GM03348 (cell line): ENCODE measurements at places on chromosomes 1 and 21.

DNA sequence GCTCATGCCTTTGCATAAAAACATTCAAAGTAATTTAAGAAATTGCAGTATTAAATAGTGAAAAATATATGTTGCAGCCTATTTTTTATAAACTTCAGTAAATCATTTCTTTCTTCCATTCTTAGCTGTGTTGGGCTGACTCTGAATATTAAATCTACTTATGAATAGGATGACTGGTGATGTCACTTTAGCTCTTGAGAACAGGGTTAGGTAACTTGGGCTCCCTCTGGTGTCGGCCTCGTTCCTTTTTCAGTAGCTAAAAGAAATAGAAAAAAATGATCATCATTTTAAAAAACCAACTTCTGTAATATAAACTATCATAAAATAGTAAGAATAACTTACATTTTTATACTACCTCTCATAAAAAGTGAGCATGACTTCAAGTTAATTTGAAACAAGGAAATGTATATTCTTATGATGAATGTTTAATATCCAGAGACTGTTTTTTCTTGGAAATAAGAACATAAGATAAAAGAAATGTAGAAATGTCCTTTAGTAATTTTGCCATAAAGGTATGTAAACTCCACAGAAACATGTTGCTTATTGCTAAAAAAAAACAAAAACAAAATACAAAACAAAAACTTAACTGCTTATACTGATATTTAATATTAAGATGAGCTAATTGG, 26.8 kb upstream of the NCAM2 start:
- peak; percentile 78 for DNase-seq

DNA sequence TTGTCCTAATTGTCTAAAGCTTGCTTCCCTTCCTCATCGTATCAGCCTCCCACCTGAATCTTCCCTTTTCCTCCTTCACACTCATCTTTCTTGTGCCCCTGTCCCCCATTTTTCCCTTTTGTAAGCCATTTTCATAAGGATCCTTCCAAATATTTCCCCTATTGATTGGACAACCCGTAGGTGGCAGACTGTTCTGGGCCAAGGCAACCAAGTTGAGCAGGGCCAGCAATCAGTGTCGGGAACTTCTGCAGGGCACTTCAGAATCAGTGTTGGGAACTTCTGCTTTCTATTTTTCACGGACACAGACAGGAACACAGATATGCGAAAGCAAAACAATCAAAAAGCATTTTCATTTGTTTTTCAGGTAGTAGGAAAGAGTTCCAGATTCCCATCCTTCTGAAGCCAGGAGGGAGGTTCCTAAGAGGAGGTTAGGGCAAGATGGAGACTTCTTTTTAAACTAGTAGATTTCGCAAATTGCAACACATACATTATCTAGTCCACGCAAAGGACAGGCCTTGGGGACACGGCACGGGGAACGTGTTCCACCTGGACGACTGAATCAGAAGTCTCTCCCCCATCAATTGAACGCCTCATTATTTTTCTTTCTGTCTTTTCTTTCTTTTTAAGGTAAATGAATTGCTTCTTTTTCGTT, 691 bp upstream of the MPZL1 start:
- DNase-seq = peak; percentile 64

DNA sequence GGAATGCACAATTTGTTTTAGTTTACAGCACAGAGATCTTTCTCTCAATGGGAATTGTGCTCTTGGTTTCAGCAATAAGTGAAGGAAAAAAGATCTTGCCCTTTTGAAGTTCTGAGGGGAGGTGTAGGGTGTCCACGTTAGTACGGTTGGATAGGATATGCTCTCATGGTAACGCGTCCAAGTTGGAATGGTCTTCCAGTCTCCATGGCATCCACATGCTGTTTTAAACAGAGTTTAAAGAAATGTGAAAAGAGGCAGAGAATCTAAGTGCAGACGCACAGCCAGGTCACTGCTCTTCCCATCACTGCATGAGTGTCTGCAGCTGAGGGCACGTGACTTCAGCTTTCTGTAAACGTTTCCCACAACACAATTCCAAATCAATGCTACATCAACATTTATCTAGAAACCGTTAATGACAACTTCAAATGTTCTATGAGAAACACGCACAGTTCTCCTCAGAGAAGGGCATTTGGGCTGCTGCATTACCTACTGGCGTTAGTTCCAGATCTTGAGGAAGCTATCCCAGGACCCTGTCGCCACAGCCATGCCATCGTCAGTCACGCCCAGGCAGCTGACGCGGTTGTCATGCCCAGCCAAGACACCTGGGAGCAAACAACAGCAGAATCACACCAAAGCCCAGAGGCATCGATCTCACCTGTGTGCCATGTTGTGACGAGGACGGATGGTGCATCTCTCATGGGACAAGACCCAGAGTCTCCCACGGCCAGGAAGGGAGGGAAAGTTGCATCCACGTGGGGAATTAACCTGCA, 8.8 kb upstream of the NADK start:
- DNase-seq = no peak

GRCh38 chr1:43747736-43748135, 40.4 kb downstream of the ST3GAL3 start:
- no peak for DNase-seq

GRCh38 chr1:44512313-44512885, 107.3 kb downstream of the RNF220 start:
- DNase-seq = no peak

GRCh38 chr1:4778056-4778455, 123.6 kb downstream of the AJAP1 start:
- no peak for DNase-seq

GRCh38 chr1:168572633-168573032, 3.8 kb upstream of the XCL1 start:
- no peak for DNase-seq

DNA sequence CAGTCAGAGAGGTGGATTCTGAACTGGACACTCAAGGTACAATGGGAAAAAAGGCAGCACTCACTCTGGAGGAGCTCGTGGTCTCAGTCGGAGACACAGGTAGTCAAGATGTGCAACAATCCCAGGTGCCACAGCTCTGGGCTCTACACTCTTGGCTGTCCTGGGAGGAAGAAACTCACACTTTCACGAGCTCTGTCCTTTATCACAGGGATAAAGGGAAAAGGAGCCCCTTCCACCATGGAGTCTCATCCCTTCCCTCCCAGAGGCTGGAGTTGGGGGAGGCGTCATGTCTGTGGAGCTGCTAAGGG, 20.3 kb downstream of the CDK18 start:
- DNase-seq = no peak

GRCh38 chr1:172960019-172960418, 90.7 kb downstream of the TNFSF18 start:
- DNase-seq = no peak

- peak; percentile 72 for DNase-seq
Measured at GRCh38 chr1:74733604-74734484, 892 bp downstream of the TYW3 start.

DNA sequence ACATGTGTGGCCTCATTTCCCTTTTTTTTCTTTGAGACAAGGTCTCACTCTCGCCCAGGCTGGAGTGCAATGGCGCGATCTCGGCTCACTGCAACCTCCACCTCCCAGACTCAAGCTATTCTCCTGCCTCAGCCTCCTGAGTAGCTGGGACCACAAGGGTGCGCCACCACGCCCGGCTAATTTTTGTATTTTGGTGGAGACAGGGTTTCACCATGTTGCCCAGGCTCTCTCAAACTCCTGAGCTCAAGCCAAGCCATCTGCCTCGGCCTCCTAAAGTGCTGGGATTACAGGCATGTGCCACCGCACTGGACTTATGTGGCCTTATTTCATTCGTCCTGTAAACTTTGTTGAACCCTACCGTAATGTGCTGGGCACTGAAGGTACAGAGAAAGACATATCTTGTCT, 569 bp upstream of the WARS2 start:
- no peak for DNase-seq

- no peak for DNase-seq
Measured at GRCh38 chr1:193222056-193222615, 35.7 kb upstream of the B3GALT2 start.

- no peak for DNase-seq
Measured at GRCh38 chr1:23027352-23027907, 8.2 kb downstream of the KDM1A start.

GRCh38 chr21:45554477-45555175, 12.4 kb upstream of the SLC19A1 start:
- peak; percentile 94 for DNase-seq

DNA sequence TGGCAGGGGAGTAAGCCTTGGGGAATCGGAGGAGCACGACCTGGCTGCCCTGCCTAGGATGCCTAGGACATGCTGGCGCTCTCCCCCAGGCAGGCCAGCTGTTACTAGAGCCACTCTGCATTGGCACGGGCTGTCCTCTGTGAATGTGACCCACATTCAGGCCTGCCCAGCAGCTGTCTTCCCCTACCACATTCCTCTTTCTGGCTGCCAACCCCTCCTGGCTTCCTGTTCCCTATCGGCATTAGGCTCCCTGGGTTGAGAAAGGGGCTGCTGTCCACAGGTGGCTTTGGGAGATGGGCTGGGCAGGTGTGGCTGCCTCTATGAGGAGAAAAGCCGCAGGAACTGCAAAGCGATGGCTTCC, 2.3 kb upstream of the NFASC start:
- DNase-seq = no peak

GRCh38 chr1:160400646-160401486, 502 bp downstream of the VANGL2 start:
- no peak for DNase-seq

GRCh38 chr1:242004751-242005495, 6.0 kb upstream of the MAP1LC3C start:
- DNase-seq = peak; percentile 52

DNA sequence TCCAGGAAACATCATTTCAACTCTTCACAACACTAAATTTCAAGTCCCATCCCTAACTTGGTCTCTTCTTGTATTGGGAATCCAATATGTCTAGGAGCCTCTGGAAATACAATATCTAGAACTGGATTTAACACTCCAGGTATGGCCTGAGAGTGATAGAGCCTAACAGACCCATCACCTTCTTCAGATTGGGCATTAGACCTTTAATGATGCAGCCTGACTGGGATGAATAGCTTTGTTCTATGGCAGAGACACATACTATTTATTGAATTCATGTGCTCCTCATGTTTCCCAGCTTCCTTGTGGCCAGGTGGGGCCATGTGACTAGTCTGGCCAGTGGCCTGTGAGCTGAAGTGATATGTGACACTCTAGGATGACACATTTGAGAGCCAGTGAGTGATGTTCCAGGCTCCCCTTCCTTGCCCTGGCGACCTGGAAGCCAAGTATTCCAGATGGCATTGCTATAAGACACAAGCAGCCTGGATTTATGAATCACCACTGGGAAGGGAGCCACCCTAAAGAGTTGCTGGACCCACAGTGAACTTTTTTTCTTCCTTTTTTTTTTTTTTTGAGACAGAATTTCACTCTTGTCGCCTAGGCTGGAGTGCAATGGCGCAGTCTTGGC, 31.0 kb upstream of the POU3F1 start:
- DNase-seq = no peak

DNA sequence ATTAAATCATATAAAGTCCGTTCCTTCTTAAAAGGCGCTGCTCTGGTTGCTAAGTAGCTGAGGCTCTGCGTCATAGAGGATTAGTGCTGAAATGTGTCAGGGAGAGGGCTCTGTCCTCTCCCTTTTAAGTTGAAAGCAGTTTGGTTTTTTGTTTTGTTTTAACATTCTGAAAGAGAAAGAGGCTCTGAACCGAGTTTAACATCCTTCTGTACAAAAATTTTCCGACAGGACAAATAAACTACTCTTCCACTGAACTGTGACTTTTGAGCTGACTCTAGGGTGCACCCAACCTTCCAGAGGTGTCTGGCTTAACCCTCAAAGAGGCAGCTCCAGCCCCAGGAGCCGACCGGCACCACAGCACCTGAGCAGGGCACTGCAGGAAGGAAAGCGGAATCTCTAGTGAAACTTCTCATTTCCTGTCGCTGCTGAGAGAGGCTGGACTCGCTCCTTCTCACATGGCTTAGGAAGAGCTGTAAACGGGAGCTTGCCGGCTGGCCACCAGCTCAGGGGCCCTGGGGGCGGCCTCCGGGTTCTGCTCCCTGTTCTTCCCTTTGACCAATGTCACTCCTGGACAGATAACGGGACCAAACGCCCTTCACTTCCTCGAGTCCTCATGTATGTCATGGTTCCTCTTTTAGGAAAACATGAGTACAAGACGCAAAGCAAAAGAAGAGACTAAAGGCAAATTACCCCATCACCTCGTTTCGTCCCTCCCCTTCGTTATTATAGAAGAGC, 1.2 kb downstream of the VAV3 start:
- DNase-seq = peak; percentile 12

DNA sequence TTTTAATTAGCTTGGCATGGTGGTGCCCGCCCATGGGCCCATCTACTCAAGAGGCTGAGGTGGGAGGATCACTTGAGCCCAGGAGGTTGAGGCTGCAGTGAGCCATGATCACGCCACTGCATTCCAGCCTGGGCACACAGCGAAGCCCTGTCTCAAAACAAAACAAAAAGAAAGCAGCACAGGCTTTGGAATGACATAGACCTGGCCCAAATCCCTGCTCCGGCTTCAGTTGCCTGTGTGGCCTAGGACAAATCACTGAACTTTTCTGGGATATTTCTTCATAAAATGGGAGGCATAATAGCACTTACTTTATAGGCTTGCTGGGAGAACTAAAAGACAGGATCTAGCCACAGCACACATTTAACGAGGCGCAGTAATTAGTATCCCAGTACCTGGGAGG, 2.4 kb downstream of the PEAR1 start:
- no peak for DNase-seq

DNA sequence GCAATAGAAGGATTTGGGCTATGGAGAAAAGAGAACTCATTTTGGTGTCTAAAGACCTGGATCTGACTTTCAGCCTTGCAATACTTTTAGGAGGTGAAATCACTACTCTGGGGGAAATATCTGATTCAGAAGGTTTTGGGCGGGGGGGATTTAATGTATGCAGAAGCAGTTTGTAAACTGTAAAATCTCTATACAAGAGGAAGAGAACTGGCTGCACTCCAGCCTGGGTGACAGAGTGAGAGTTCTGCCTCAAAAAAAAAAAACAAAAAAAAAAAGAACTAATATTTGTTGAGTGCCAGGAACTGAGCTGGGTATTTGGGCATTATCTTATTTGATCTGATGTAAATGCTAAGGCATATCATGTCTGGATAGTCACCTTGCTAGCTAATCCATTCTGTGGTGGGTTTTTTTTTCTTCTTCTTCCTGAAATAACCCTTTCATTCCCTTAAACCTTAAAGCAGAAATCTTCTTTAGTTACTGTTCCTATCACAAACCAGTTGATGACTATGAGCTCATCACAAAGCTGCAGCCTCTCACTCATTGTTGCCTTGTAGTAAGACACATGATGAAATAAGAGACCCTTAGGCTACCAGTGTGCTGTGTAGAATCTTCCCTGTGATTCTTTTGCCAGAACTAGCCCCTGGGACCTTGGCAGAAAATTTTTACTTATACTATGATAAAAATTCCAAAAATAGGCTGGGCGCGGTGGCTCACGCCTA, 35.6 kb upstream of the SLC16A1 start:
- DNase-seq = no peak

DNA sequence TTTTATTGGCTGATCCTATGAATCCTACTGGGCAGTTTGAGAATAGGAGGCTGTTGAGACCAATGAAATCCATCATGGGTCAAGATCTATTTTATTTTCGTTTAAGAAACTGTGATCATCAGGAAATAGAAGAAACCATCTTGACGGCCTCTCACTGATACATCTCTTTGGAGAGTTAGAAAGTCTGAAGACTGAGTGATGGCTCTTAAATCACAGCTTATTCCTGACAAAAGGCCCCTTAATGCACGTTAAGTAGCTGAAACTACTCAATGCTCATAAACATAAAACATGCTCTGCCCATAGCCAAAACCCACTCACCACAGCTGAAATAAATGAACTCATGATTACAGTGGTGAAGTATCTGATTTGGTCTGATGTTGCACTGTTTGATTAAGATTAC, 784.5 kb upstream of the NEGR1 start:
- DNase-seq = no peak

- no peak for DNase-seq
Measured at GRCh38 chr1:184903111-184903692, 71.1 kb downstream of the NIBAN1 start.
